ENCODE measurements at places on chromosomes 6 and 20.

DNA sequence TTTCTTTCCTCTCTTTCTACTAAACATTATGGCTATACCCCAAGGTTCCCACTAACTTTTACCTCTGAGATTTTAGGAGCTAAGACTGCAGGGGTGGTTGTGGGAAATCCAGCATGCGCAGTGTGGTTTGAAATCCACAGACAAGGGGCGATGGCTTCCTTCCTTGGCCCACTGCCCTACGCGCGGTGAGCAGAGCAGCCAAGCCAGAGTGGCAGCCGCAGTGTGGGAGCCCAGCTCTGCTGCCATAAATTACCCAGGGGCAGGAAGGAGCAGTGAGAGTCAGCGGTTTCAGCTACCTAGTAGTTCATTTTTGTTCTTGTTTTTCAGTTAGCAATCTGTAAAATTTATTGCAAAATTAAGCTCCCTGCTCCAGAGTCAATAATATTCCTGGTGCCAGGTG, 101.4 kb downstream of the BMP2 start:
- DNase-seq: no peak

- DNase-seq: no peak
Observed at GRCh38 chr6:11778648-11779328, at the start of gene ADTRP. ADTRP (minus strand) TSS chr6:11778803; CDS start chr6:11778759, 44 bp downstream.

- DNase-seq: no peak
Observed at GRCh38 chr20:62636446-62636845, 5.9 kb upstream of the SLCO4A1 start.

GRCh38 chr20:1813101-1813529, 82.1 kb upstream of the SIRPA start:
- DNase-seq: no peak

GRCh38 chr6:142881290-142881689, 63.7 kb downstream of the HIVEP2 start:
- no peak for DNase-seq

DNA sequence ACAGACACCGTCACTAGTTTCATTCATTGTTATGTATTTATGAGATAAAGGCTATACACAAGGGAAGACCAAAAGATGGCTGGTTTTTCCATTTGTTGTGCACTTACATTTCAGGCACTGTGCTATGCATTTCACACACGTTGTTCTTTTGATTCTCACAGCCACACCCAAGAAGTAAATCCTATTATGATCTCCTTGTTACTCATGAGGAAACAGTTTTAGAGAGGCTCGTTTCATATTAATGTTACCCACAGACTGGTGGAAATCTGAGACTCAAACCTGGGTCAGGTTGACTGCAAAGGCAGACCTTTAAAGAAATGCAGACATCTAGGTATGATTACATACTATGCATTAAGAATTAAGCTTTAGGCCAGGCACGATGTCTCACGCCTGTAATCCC, 34.9 kb downstream of the SHLD1 start:
- no peak for DNase-seq

- DNase-seq: no peak
Observed at GRCh38 chr6:71028877-71029252, 72.0 kb upstream of the B3GAT2 start.

- no peak for DNase-seq
Observed at GRCh38 chr6:101650402-101651100, 257.0 kb downstream of the GRIK2 start.

DNA sequence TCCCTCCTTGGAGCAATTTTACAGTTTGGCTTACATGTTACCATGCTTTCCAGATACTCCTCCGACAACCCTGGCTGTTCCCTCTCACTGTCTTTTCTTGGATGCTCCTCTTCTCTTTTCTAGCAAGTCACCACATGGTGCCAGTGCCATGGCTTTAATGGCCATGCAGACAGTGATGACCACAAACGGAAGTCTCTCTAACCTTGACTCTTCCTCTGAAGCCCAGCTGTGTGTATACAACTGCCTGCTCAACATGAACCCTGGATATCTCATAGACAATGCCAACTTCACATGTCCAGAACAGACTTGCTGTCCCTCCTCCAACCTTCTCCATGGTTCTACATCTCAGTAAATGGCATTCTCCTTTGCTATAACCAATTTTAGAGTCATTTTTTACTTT, 49.8 kb upstream of the NEDD9 start:
- DNase-seq: no peak

Measured in activated CD4-positive, alpha-beta T cell treated with anti-CD3 and anti-CD28 coated beads, Interleukin-2, amount 50 U/mL, for 4 hours (primary cell).